ENCODE measurements at places on chromosomes 4 and X.

- DNase-seq, result no peak
These were observed 157.1 kb upstream of the RBPJ start for GRCh38 chr4:26163425-26164362.

GRCh38 chr4:104494185-104494584 lies 509 bp downstream of the CXXC4 start:
- no peak for DNase-seq

- no peak for DNase-seq
These were observed 9.0 kb upstream of the PAGE5 start for GRCh38 chrX:55210931-55211677.

DNA sequence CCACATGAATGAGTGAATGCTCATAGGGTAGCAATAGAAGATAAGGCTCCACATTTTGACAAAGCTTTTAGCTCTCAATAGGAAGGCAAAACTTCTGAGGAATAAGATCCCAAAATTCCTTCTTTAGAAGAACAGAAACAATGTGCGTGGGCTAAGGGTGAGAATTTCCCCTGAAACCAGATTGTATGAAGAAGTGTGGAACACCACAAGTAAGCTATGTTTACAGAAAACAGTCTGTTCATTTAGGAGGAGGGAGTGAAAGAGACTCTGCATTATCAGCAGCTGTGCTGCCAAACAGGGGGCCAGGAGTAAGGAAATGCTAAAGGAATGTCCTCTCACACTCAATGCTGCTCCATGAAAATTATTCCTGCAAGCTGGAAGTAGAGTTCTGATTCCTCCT lies 851.6 kb downstream of the CENPC start:
- DNase-seq, result peak; percentile 60

DNA sequence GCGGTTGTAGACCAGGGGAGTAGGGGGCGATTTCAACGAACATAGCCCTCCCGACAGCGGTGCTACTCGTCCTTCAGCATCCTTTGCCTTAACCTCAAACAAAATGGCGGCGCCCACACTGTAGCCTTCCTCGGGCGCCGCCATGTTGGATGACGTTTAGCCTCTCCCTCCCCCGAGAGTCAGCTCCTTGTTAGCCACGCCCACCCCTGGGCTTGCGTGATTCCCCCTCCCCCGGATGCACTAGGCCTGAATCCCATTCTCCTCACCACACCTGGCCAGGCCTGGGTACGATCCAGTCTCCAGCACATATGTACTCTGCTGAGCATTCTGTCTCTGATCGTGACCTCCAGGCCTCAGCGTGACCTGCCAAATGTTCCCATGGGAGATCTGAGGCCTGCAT lies 49.0 kb upstream of the ZNF157 start:
- DNase-seq, result peak; percentile 67

DNA sequence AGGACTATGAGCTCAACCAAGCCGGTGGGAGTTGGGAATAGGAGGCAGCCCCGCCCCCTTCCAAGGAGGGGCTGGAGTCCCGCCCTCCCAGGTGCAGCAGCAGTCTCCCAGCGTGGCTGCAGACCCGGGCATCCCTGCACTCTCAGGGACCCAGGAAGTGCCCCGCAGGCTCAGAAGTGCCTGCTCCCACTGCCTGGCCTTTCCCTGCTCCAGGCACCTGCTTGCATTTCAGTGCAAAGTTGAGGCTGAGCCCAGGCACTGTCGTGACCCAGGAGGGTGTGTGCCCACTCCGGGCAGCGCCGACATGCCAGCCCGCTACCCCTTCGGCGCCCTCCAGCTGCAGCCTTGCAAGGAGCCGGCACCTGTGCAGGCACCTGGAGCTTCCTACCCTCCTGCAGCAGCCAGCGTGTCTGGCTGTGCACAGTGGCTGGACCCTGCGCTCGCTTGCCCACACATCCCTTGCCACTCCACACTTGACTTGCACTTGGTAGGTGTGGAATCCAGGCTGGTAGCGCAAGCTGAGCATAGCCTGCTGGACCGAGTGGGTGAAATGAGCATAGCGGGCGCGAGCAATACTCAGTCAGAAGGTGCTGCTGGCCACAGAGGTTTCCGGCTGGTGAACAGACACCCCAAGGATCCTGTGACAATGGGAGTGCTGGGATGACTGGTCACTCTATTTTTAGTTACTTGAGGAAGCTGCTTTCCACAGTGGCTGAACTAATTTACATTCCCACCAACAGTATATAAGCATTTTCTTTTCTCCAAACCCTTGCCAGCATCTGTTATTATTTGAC lies 236.3 kb downstream of the PCDH10 start:
- DNase-seq, result no peak

DNA sequence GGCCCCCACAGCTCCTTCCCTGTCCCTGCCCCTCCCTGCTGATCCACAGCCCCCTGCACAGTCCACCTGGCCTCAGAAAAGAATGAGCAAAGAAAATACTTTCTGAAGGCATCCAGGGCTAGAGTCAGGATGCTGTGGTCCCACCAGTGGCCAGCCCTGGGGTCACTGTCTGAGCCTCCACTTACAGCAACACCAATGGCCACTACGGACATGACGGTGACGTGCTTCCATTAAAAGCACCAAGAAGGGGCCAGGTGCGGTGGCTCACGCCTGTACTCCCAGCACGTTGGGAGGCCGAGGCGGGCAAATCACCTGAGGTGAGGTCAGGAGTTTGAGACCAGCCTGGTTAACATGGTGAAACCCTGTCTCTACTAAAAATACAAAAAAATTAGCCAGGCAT lies 4.0 kb downstream of the JAKMIP1 start:
- DNase-seq, result no peak

GRCh38 chr4:100746141-100746739 lies 228.4 kb upstream of the EMCN start:
- no peak for DNase-seq
